ENCODE measurements at places on chromosomes 5 and 9. TPM values are rescaled to one million over a fixed set of nuclear protein-coding genes. Genes with fewer than 3 reads are reported as not detected.

Gene IL7R
- 4.6 TPM for total RNA-seq

Gene TMEFF1
- total RNA-seq = not detected

DNA sequence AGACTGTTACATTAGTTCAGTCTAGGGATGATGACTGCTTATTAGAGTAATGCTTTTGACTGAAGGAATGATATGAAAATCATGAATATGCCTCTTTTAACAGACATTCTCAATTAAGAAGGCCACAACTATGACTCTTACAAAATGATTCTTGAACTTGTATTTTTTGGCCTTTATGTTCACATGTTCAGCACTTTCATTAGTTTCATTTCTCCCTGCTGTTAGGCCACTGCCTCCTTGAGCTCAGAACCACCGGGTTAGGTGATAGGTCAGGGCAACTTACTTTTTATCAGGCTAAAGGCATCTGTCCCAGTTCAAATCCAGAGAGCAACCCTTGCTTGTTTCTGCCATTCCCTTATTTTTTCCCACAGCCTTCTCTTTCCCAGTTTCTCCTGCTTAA lies 235.2 kb upstream of the ELL2 start:
- DNase-seq = no peak
- H3K36me3 ChIP-seq = no peaks in the 10 kb centered on the region
- H3K4me1 ChIP-seq = peaks cover 4% of the 10 kb centered on the region
- H3K4me3 ChIP-seq = no peak overlapping the region
- no peaks in the 10 kb centered on the region for H3K27me3 ChIP-seq

DNA sequence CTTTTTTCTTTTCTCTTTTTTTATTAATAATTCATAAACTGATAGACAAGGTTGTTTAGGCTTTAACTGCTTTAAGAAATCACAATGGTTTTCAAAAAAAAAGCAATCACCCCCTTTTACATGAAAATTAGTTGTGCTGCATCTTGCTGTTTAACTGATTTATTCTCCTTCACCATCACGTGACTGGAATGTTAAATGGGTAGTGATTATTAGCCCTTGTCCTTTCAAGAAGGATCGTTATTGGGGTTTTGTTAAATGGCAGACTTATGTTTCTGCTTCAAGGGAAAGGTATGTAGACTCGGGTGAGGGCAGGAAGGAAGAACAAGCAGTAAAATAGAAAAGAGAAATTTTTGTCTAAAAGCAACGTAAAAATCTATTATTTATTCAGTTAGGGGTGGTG lies 175.6 kb upstream of the TLE4 start:
- H3K4me1 ChIP-seq = no peaks in the 10 kb centered on the region
- H3K36me3 ChIP-seq = no peaks in the 10 kb centered on the region
- no peaks in the 10 kb centered on the region for H3K27me3 ChIP-seq
- no peak overlapping the region for H3K4me3 ChIP-seq
- no peak for DNase-seq
- no peak overlapping the region for H3K27ac ChIP-seq

GRCh38 chr5:40914835-40915234 lies 5.5 kb downstream of the C7 start:
- H3K4me1 ChIP-seq = no peaks in the 10 kb centered on the region
- no peaks in the 10 kb centered on the region for H3K36me3 ChIP-seq
- no peak for DNase-seq
- H3K27ac ChIP-seq = no peak overlapping the region
- H3K27me3 ChIP-seq = no peaks in the 10 kb centered on the region

DNA sequence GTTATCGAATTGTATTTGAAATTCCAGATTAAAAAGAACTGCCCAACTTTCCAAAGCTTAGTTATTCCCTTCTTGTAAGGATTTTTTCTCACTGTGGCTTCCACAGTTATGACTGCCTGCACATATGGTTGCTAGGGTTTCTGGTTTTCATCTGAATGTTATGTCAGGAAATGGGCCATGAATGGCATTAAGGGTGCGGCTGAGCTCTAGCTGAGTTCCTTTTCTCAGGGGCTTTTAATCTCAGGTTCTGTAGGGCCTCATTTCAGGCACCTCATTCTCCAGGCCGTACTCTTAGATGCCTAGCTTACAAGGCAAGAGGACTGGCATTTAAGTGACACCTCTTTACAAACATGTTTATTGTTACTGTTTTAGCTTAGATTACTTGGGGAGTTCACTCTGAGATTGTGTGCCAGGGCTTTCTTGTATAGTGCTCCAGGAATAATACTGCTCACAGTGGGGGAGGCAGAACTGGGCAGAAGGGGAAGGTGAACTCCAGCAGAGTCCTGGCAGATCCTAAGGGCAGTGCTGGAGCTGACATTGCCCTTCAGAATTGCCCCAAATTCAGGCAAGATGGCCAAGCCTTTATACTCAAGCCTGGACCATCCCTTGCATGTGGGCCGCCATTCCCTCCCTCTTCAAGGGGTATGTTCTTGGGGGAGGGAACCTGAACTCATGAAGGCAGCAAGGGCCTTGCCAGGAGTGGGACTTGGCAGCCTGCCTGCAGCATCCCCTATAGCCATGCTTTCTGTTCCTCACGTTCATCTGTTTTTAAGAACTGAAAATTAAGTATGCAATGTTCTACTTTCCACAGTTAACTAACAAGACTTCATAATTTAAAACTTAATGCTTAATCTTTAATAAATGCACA lies 111.5 kb downstream of the KDM4C start:
- H3K4me1 ChIP-seq = no peaks in the 10 kb centered on the region
- no peak overlapping the region for H3K27ac ChIP-seq
- H3K27me3 ChIP-seq = no peaks in the 10 kb centered on the region
- DNase-seq = no peak

GRCh38 chr5:108101130-108101529 lies 280.8 kb downstream of the FBXL17 start:
- no peaks in the 10 kb centered on the region for H3K4me1 ChIP-seq
- DNase-seq = no peak
- no peaks in the 10 kb centered on the region for H3K36me3 ChIP-seq
- H3K27ac ChIP-seq = no peak overlapping the region
- H3K27me3 ChIP-seq = no peaks in the 10 kb centered on the region
- no peak overlapping the region for H3K4me3 ChIP-seq
